Caki2 (cell line): ENCODE measurements at places on chromosomes 3 and 15. TPM values are rescaled to one million over a fixed set of nuclear protein-coding genes. Genes with fewer than 3 reads are reported as not detected.

The TMC3 gene
- not detected in 2 replicates for total RNA-seq

The MB21D2 gene
- 3.3 and 9.2 TPM in 2 replicates for total RNA-seq

The SNRPN gene
- 101 and 128 TPM in 2 replicates for total RNA-seq

The EPB42 gene
- total RNA-seq = not detected in 2 replicates

The BNC1 gene
- total RNA-seq = not detected in 2 replicates

The PCSK6 gene
- total RNA-seq = 5.5 and 9.4 TPM in 2 replicates

The TMEM212 gene
- total RNA-seq = not detected in 2 replicates

DNA sequence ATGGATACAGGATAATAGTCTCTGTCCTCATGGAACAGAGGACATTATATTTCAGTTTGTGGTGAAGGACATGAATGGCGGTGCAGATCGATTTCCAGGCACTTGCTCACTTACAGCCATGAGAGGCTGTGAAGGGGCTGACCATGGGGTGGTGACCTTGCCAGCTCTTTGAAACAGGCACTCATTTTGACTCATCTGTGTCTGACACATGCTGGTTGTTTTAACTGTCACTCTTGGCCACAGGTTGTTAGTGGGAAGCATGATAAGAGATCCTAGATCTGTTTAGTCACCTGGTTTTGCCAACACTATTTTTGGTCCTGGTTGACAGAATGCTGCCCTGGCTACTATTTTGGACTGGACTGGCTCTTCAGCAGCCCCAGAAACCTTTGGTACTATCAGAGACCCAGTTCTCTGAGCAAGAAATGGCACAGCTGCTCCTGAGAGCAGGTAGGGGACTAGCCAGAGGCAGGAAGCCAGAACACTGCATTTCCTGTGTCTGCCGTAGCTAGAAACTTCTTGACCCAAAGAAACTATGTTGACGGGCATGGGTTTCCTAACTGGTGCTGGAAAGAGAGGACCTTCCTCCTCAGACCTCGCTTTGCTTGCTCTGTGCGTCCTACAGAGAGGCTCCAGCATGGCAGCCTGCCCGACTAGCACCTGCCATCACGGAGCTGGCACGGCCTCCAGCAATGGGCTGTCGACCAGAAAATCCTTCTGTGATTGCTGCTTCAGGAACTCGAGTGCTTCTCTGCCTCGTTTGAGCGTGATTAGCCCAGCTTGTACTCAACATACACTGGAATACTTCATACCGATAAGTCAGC lies 6.3 kb downstream of the PXYLP1 start:
- DNase-seq = no peak

GRCh38 chr3:188874576-188874975 lies 297.2 kb upstream of the TPRG1 start:
- DNase-seq = no peak

- no peak for DNase-seq
Measured at GRCh38 chr3:170792471-170792870, 77.5 kb downstream of the RPL22L1 start.

DNA sequence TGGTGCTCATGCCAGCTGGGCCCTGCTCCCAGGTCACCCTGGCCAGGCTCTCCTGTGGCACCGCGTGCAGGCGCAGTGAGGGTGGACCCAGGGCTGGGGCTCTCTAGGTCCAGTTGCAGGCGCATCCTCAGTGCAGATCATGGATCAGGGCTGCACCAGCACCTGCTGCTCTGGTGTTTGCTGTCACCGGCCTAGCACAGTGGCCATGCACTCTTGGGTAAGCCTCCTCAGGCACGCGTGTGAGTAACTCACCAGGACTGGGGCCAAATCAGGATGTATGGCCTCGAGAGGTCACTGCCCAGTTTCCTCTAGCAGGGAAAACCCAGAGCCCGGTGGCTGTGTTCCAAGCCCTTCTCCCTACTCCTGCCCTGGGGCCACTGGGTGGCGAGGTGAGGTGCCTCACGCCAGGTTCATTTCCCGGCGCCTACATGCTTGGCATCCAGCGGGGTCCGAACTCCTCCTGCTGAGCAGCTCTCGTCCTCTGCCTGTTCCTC lies 45.5 kb upstream of the SLC41A3 start:
- no peak for DNase-seq

GRCh38 chr3:177150970-177151627 lies 46.2 kb downstream of the TBL1XR1 start:
- peak; percentile 60 for DNase-seq

DNA sequence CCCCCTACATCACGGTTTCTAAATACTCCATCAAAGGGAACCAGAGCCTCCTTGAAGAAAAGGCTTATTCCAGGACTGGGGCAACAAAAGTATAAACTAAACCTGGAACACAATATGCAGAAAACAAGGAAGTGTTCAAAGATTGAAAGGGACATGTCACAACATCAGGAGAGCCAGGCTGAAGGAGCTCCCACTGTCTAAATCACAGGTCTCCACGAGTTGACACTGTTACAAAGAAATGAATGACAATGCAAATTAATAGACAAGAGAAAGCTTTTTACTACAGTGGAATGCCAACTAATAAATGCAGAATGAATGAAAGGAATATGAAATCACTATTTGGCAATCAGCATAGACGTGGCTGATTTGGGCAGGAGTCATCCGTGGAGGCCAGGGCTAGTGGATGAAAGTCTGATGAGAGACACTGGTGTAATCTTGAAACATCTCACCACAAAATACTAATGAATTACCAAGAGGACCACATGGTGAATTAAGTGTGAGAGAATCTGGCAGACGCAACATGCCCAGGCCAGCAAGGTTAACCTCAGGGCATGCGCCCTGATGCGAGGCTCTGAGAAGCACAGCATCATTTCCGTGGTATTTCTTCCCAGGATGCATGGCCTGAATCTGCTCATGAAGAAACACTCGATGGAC lies 123.8 kb upstream of the TJP1 start:
- no peak for DNase-seq

- peak; percentile 38 for DNase-seq
Measured at GRCh38 chr3:100600181-100601042, 9.0 kb upstream of the ADGRG7 start.

DNA sequence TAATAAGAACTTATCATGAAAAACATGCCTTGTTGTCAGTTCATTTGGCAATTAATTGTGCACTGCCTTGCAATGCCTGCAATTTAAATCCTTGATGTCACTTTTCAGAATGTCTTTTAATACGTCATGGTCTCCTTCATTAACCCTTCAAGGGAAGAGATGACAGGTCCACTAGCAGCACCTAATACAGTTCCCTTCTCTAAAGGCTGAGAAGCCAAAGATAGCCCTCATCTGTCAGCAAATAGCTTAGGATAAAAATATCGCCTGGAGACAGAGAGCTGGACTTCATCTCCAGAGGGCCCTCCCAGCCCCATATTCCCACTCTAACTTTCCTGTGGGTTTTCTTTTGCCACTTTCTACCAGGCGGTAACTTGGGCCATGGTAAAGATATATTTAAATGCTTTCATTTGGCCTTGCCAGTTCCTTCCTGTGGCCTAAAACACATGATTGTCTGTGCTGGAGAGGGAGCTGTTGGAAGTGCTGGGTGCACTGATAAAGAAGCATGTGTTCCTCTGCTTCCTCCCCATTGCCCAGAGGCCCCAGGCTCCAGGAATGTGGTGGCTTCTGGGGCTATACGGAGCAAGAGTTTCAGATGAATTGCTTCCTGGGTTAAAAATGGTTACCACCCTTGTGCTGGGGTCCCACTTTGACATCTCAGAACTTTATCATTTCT lies 76.3 kb upstream of the UMPS start:
- DNase-seq = no peak

- no peak for DNase-seq
Measured at GRCh38 chr3:86723433-86723832, 267.5 kb downstream of the VGLL3 start.

DNA sequence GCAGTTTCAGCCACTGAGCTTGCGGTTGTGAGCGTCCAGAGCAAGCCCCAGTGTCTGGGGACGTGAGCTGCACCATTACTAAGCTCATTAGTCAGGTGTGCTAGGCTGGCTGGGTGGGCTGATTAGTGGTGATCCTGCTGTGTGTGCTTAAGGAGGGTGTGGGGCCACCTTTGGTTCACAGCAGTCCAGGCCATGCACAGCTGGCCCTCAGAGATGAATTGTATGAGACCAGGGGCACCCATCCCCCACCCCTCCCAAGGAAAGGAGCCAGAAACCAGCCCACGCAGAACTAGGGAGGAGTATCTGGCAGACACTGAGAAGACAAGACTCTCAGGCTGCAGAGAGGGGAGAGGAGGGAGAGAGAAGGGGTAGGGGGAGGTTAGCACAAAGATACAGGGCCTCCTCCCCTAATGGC lies 3.8 kb downstream of the TYRO3 start:
- DNase-seq = no peak

- DNase-seq = peak; percentile 58
Measured at GRCh38 chr3:175941352-175941751, 1082.2 kb downstream of the NAALADL2 start.

- DNase-seq = no peak
Measured at GRCh38 chr3:4865714-4866113, 113.5 kb upstream of the BHLHE40 start.

DNA sequence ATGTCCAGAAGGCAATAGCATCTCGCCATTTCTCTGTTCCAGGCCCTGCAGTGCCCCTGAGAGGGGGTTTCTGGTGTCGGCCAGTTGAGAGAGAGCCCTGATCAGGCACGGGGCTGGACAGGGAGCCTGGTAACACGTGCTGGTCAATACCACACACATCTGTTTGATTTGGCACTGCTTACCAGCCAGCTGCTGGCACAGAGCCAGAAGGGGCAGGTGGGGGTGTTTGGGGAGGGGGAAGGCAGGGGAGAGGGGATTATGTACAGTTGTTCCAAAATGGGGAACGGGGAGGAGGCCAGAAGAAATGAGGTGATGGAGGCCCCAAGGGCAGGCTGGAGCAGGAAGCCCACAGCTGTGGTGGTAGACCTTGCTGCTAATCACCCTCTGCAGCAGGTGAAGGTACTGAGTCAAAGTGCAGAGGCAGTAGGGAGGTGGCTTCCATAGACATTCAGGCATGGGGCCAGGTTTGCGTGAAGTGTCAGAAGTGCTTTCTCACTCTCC lies 153.5 kb upstream of the LPP start:
- no peak for DNase-seq
